Left cardiac atrium (tissue), 4 donors: ENCODE measurements at places on chromosomes 12 and 14. TPM values are rescaled to one million over a fixed set of nuclear protein-coding genes. Genes with fewer than 3 reads are reported as not detected.

TAS2R14 gene
- 0.94 TPM for total RNA-seq

CEBPE gene
- not detected for total RNA-seq

RD3L gene
- total RNA-seq: 14.9 TPM

DNA sequence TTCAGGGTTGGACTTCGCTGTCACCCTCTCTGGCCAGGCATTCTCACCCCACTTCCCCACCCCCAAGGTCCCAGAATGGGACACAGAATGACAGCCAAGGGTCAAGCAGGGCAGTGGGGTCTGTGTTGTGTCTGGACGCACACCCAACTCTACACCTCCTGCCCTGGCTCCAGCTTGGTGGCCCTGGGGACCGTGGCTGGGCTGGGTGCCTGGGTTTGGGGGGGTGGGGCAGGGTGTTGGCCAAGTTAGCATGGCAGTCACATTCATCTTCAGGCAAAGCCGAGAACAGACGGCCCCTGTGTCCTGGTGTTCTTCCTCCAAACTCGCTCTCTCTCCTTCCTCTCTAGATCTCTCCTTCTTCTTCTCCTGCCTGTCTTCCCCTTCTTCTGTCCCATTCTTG is 5.6 kb downstream of the LRP1 start:
- DNase-seq: no peak

GRCh38 chr12:31478425-31478824 is 112.5 kb downstream of the DENND5B start:
- DNase-seq: no peak

DNA sequence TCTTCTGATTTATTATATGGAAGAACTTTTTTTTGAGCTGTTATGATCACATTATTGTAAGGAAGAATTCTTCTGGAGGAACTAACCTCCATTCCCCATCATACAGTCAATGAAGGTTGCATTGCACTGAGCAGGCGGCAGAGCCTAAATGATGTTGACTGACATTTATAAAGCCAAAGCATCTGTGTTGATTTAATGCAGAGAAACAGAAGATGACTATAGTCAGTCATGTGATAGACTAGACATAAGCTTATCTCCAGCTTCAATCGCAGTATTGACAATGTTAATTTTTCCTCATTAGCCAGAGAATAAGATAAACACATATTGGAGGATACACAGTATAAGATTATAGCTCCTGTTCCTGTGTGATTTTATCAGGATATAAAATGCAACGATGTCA is 82.0 kb downstream of the PRICKLE1 start:
- DNase-seq: no peak

GRCh38 chr12:46403719-46404070 is 31.1 kb upstream of the SLC38A2 start:
- no peak for DNase-seq

- DNase-seq: no peak
These were observed 255.9 kb downstream of the RAD51B start for GRCh38 chr14:68075382-68076029.

GRCh38 chr12:89551747-89552146 is 25.9 kb upstream of the POC1B start:
- no peak for DNase-seq

DNA sequence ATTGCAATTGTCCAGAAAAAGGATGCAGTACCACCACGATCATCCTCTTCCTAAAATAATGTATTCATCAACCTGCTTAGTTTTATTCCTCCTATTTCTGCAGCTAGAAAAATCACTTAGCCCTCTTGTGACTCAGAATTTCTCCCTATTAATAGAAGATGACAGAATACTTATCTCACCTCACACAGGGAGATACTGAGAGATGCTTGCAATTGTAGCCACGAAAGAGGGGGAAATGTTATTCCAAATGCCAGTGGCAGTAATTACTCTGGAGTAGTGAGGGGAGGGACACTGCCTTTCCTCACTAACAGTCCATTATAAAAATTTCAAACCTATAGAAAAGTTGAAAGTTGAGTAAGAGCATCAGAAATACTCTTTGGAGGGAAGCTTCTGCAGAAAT is 11.8 kb upstream of the DUSP6 start:
- no peak for DNase-seq

DNA sequence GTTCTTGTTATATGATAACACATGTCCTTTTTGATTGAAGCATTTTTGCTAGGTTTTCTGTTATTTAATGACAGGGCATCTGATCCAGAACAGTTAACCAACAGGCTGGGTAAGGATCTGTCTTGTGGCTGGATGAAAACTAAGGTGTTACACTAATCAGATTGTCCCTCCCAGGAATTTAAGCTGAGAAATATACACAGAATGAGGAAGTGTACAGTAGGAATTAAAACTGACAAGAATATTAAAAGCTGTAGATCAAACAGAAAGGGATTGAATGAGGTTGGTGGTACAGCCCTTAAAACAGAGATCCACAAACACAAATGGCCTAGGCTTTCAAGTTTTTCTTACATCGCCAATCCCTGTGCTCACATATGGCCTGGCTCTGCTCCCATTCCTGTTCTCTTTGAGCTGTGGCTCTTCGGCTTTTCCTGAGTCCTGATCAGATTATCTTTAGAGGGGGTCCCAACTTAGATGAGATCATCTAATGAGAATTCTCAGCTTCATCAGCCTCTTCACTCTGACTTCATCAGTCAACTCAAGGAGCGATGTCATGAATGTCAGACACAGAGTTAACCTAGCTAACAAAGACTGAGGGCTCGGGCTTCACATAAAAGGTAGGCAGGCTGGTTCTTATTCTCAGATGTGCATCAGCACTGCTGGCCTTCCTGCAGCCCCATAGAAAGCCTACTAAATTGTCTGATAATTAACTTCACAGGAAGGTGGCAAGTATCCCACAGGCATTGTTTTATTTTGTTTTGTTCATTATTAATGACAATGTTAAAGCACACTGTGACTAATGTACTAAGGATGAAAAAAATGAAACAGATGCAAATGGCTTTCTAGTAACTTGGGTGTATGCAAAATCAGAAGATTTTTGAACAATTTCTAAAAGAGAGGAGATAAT is 11.4 kb downstream of the PYGL start:
- no peak for DNase-seq

DNA sequence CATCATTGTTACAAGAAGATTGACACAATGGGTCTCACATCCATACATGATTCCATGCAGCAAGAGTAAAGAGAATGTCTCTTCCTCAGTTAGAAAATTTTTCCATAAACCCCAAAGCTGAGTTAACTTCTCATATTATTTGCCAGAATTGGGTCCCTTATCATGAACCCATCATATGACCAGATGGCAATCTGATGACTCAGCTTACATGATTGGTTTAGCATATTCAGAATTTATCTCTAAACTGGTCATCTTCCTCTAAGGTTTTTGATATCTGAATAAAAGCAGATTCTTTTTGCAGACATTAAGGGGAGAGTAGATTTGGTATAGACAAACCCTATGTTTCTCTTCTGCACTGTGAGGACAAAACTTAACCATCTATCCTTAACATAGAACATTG is 174.9 kb downstream of the PIK3C2G start:
- no peak for DNase-seq
